Amniotic stem cell (primary cell): ENCODE measurements at places on chromosomes 1 and 21.

GRCh38 chr1:154148807-154149206 lies 6.1 kb downstream of the NUP210L start:
- DNase-seq, result no peak

DNA sequence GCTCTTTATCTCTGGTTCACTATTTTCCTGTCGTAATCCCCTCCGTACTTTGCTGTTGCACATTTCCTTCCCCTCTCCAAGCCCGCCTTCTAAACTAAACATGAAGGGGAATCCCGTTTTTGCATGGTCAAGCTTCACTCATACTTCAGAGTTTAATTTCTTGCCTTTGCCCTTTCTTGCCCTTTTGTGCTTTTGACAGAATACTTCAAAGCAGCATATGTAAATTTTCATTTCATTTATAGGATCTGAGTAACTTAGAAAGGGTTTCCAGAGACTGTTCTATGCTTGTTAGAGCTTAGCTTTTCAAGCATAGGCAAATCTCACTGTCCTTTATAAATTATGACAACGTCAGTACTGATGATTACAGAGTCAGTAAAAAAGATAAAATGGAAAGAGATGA lies 27.7 kb downstream of the SPATA45 start:
- no peak for DNase-seq

DNA sequence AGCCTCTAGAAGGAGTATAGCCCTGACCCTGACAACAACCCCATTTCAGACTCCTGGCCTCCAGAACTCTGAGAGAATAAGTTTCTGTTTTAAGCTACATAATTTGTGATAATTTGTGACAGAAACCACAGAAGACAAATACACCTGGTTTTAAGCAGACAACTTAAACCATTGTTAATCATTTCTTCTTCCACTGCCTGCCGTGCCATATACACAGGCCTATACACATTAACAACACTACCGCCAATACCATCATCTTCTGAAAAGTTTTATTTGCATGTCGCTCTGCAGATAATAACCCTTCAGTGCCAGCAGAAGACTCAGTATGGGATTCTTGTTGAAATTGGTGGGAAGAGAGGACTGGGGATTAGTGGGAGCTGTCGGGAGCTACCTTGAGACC lies 39.9 kb upstream of the KRTAP19-8 start:
- no peak for DNase-seq

DNA sequence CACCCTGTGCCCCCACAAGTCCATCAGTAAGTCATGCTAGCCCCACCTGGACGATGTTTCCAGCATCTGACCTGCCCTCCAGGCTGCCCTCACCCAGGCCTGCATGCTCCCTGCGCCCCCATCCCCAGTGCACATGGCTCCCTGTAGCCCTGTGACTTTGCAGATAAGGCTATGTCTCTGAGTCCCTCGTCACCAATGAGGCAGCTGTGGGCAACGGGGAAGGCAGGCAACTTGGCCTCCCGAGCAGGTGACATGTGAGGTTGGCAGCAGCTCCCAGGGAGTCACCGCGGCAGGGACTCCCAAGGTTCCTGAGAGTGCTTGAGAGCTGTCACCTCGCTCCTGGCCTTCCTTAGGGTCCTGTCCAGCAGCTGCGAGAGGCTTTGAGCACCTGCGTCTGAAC lies 32.4 kb upstream of the AGPAT3 start:
- no peak for DNase-seq

DNA sequence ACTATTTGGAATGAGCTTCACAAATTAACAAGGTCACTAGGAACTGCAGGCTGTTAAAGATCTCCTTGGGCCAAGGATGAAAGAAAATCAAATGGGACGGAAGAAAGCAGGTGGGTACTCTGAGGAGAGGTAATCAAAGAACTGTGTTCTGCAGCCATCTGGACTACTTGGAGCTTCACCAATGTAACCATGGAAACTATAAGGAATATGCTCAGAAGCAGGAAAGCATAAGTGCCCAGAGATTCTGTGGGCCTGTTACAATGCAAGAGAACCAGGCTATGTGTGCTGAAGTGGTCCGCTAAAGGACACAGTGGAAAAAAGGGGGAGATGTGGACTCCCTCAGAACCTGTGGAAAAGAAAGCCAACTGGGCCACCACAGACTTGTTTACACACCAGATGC lies 238.5 kb downstream of the PTGER3 start:
- no peak for DNase-seq

GRCh38 chr1:153349363-153350320 lies 1.0 kb upstream of the PGLYRP4 start:
- DNase-seq, result no peak

GRCh38 chr21:33115631-33116510 lies 45.9 kb downstream of the OLIG1 start:
- no peak for DNase-seq

DNA sequence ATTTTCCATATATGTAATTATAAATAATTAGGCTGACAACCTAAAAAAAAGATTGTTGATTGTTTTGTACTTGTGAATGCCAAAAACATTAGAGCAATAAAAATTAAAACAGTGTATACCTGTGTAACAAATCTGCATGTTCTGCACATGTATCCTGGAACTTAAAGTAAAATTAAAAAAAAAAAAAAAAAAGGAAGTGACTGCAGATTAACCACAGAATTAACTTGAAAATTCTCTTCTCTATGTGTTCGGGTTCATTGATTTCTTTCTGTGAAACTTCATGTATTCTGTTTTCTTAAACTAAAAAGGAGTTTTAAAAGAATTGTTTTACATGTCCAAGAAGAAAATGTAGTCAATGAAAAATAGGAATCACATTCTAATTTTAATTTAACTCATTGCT lies 95.7 kb downstream of the FASLG start:
- no peak for DNase-seq

DNA sequence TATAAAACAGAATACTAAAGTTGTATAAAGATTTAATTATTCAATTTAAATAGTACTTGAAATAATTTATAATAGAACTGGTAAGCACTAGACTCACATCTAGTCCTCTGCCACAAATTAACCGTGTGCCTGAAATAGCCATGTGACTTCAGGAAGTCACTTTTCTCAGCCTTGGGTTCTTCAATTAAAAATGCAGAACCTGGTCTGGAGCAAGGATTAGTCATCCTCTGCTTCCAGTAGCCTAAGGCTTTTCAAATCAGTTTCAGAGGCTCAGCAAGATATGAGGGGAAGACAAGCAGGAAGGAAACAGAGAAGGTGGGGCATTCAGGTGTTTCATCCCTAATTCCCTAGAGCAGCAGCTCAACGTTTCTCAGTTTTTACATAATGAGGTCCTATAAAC lies 23.0 kb downstream of the DPH5 start:
- no peak for DNase-seq
